NCI-H2081 (cell line): ENCODE measurements at places on chromosomes 12 and 14.
A peak's percentile ranks its signal among the peaks of the same experiment; 100 is the strongest.

GRCh38 chr12:6181583-6182278 lies 18.5 kb upstream of the CD9 start:
- DNase-seq: no peak

DNA sequence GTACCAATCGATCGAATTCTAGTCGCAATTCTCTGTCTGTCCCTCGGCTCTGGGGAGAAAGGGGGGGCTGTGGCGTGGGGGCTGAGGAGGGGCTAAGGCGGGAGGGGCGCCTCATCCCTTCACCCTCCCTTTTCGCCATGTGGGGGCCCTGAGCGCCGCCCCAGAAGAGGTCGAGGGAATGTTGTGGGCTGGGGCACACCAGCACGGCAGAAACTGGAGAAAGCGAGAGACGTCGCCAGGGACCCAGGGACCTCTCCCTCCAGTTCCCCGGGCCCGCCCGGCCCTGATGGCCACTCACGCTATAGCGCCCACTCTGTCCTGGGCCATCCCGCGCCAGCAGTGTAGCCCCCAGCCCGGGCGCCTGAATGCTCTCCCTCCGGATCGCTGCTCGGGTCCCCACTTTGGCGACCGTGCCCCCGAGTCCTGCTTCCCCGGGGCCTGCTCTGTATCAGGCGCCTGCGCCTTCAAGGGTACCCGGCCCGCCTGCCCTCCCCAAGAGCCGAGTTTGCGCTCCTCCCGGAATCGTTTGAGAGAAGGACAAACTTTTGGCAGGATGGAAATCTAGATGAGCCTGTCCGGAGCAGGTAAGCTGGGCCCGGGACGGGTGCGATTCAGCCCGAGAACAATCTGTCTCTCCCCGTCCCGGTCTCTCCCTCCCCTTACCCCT lies 62.6 kb downstream of the SMUG1 start:
- DNase-seq: no peak

- no peak for DNase-seq
Measured at GRCh38 chr12:104994336-104994735, 8.2 kb downstream of the NOPCHAP1 start.

GRCh38 chr14:68884031-68885030 lies 91.5 kb upstream of the ZFP36L1 start:
- peak; percentile 72 for DNase-seq

- no peak for DNase-seq
Measured at GRCh38 chr14:33962016-33962415, 11.1 kb upstream of the EGLN3 start.

GRCh38 chr14:104580961-104581360 lies 1.4 kb downstream of the C14orf180 start:
- no peak for DNase-seq

DNA sequence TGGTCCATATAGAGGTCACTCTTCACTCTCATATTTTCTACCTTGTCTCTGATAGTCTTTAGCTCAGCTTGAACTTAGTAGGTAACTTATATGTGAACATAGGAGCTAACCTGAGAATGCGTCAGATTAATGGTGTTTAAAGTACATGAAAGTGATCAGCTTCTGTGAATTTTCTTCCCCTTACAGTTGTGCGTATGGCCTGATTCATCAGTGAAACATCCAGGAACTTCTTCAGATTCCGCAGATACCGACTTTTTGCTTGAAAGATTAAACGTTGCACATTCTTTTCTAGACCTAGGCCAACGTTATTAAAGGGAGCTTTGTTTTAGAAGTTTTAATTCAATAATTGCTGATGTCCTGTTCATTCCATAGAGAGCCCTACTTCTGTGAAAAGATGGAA lies 1945.1 kb upstream of the SEL1L start:
- DNase-seq: no peak

DNA sequence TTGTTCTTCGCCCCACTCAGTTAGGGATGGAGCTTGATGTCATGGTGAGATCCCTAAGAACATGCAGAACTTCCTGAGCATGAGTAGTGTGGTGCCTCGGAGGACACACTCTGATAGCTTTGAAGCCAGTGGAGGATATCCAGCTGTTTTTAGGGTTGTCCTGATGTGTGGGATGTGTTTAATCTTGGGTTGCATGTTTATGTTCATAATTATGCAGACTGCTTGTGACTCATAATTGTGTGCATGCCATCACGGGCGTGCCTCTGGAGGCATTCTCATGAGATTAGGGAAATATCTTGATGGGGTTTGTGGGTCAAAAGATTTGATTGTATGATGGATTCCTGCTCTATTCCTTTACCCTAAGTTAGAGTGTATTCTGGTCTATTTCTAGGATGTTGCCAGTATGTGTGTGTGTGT lies 267.4 kb upstream of the PELI2 start:
- no peak for DNase-seq

DNA sequence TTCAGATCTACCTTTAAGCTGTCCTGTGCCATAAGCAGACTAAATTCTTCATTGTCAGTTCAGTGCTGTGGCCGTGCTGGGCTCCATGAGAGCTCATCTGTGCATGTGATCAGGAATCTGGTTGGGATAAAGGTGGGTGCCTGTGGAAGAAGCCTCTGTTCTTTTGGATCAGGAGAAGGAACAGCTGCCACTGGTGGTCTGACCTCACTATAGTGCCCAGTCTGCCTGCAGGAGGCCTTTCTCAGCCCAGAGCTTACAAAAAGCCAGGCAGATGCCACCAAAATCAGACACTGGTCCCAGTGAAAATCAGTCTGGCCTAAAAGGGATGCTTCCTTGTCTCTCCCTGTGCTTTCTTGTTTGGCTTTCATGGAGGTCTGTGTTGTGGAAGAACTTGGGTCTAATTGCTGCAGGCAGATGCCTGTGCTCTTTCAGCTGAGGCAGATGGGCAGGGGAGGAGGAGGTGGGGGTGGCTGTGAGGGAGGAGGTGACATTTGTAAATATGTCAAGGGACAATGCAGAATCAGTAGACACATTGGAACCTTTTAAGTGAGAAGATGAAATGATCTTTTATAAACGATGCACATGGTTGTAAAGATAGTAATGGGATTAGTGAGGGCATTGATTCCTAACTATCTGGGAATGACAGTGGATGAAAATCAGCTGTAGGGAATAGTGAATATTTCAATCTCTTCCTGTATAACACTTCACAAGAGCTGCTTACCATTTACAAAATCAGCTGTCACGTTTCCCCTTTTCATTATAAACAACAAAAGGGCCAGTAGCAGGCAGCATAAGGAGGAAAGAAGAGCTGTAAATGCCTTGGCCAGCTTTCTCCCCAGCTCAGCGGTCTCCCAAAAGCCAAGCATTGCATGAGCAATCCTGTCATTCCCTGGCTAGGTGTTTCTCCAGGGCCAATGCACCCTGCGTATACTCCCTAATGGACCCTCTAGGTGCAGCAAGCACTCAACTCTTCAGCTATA lies 44.6 kb downstream of the CACNA2D4 start:
- no peak for DNase-seq

- no peak for DNase-seq
Measured at GRCh38 chr14:77524536-77524935, 25.9 kb upstream of the ISM2 start.

GRCh38 chr12:87227162-87227561 lies 802.0 kb downstream of the C12orf50 start:
- no peak for DNase-seq

DNA sequence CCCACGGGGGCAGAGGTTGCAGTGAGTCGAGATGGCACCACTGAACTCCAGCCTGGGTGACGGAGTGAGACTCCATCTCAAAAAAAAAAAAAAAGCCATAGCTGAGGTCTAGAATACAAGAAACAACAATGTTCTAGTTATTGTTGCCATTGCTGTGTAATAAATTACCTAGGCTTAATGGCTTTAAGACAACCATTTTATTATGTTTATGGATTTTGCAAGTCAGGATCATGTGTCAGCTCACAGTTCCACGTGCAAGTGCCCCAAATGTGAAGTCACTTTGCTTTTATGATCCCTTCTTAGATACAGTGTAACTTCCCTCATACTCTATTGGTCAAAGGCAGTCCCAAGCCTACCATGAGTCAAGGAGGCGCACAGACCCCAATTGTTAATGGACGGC lies 49.5 kb upstream of the RIC8B start:
- no peak for DNase-seq

GRCh38 chr12:131021154-131021541 lies 67.4 kb downstream of the ADGRD1 start:
- DNase-seq: no peak

DNA sequence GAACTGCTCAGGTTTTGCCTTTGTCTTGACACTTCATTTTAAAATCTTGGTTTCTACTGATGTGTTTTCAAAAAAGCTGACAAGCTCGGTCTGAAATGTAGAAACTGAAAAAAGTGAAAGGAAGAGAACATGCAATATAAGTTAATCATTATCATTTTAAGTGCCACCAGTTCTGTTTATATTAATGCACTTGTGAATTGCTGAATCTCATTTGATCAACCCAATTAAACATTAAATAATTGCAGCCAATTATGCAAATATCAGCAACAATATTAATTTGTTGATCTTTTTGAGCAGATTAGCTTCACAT lies 133.8 kb downstream of the BCAT1 start:
- no peak for DNase-seq

GRCh38 chr14:32202491-32202997 lies 525 bp downstream of the RNU6-8 start:
- DNase-seq: peak; percentile 65

DNA sequence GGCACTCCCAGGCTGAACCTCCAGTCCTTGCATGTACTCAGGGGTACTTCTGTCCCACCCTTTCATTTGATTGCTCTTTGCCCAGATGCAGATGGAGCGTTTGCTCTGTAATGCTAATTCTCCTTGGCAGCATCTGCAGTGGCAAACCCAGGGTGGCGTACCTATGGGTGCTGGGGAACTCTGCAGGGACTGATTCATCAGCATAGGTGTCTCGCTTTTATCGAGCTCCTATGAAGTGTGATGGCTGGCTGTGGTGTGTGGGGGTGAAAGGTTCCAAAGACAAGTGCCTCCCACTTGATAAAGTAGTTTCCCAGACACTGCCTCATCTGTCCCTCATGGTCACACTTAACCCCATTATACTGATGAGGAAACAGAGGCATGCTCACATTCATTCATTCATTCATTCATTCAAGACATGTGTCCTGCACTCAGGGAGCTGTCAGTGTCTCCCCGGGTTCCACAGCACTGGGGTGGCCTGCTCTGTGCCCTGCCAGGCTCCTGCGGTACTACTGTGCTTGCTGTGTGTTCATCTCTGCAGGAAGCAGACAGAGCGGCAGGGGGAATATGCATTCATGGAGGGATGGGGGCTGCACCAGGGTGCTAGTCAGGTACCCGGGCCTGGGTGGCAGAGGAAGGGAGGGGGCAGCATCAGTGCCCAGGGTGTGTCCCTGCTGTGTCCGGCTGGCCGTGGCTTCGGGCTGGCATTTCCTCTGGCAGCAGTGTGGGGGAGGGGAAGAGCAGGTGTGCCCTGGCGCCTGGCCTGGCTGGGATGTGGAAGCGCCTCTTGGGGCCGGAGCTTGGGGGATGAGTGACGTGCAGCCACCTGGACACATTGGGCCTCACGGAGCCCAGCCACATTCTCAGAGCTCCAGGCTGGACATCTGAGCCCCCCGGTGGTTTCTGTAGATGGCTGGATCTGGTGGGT lies 110.9 kb downstream of the TSPAN9 start:
- DNase-seq: no peak

- no peak for DNase-seq
Measured at GRCh38 chr12:1680804-1681492, 9.9 kb upstream of the ADIPOR2 start.

DNA sequence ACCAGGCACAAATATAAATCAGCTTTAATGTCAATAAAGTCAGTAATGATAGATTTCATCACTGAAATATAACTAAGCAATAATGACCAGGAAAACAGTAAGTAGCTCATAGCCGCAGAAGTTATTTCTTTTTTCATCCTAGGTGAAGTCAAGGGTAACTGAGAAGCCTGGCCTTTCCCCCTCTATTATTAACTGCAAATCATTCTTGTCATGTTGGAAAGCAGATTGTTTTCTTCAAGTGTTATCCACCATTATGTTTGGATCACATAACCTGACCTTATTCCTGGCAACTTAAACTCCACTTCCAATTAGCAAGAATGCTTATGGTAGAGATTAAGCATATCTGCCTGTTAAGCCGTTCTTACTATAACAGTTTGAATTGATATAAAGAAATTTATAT lies 603.4 kb upstream of the FOXG1 start:
- no peak for DNase-seq

- no peak for DNase-seq
Measured at GRCh38 chr12:114993165-114993564, 309.2 kb upstream of the TBX3 start.

- no peak for DNase-seq
Measured at GRCh38 chr14:104894331-104895206, 29.5 kb downstream of the CEP170B start.

- DNase-seq: peak; percentile 99
Measured at GRCh38 chr12:6370994-6371754, 4.2 kb downstream of the SCNN1A start.

GRCh38 chr12:57152639-57153038 lies 5.2 kb upstream of the LRP1-AS start:
- DNase-seq: no peak

DNA sequence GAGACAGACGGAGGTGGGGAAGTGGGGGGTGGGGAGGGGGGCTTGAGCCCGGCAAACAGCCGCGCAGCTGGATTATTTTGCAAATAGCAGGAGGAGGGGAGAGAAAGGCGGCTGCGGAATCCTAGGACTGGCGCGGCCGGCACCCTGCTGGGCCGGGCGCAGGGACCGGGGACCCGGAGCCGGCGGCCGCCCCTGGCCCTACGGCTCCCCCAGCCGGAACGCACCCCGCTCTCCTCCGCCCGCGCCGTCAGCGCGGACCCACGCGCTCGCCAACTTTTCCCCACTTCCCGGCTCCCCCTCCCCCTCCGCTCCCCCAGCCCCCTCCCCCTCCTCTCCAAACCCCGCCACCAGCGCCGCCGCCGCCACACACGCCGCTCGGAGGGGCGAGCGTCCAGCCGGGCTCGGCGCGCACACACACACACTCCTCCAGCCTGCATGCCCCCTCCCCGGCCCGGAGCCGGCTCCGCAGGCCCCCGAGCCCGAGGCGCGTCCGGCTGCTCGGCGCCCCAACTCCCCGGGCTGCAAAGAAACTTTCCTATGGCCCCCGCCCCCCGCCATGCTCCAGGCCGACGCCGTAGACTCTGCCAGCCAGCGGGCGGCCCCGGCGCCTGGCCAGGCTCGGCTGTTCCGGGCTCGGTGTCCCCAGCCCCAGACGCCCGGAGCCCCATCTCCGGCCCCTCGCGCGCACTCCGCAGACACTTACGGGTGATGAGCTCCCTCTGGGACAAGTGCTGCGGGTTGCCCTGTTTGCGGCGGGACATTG lies 1.4 kb downstream of the BCL11B start:
- DNase-seq: no peak

GRCh38 chr12:49949866-49950265 lies 671 bp upstream of the AQP2 start:
- no peak for DNase-seq

DNA sequence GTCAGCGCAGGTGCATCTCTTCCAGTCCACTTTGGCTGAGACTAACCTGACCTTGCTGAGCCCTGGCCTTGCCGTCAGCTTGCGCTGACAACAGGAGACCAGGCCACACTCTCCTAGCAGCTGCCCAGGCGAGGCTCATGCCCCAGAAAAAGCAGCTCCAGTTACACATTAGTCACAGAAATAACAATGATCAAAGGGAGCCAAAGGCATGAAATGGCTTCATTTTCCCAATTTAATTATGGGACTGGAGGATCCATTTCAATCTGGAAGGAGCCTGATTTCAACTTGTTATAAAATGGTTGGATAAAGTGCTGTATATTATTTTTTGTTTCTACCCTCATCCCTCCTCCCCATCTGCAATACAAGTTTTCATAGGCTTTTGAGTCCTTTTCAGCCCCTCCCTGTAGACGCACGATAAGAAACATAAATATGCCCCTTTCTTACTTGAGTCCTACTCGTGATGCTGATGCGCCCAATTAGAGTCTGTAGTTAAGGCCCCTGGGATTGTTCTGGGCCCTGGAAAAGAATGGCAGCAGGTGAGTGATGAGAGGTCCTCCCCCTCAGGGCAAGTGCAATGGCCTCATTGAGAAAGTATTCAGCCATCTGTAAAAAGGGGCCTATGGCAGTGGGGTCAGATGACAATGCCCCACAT lies 376.0 kb downstream of the C12orf75 start:
- DNase-seq: no peak
